Stimulated activated CD4-positive, alpha-beta T cell treated with anti-CD3 and anti-CD28 coated beads, Interleukin-15, amount 100 ng/mL, for 1 hour (primary cell): ENCODE measurements at places on chromosomes 2 and 18.

DNA sequence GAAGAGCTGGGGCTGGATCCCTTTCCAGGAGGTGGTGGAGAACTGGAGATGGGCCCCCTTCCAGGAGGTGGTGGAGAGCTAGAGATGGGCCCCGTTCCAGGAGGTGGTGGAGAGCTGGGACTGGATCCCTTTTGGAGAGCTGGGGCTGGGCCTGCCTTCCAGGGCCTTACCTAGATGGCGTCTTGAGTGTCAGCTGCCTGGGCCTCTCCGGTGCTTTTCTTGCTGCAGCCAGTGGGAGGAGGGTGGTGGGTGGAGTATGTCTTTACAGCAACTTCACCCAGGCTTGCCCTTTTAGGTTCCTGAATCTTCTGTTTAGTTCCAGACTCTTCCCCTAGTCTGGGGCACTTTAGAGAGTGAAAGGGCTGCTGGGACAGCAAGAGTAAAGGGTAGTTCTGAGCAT is 19.1 kb upstream of the TXNDC2 start:
- no peak for DNase-seq

- no peak for DNase-seq
Observed at GRCh38 chr2:77519888-77520506, 2.2 kb downstream of the LRRTM4 start.

GRCh38 chr18:75654386-75654785 is 226.9 kb upstream of the SMIM21 start:
- DNase-seq = no peak

GRCh38 chr2:212913640-212914306 is 237.6 kb downstream of the IKZF2 start:
- no peak for DNase-seq

DNA sequence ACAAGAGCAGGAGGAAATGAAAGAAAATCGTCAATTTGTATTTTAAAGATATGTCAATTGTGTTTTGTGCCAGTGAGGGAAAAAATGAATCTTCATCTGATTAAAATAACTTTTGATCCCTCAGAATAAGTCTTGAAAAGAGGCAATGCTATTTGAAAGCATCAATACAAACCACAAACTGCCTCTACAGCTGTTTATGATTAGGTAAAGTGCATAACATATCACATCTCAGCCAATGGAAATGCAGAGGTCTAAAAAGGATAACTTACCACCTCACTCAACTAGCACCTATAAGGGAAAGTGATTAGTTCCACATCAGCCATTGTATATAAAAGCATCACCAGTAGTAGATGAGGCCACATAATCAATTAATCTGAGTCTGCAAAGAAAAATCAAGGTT is 492.2 kb upstream of the CDH2 start:
- DNase-seq = no peak

DNA sequence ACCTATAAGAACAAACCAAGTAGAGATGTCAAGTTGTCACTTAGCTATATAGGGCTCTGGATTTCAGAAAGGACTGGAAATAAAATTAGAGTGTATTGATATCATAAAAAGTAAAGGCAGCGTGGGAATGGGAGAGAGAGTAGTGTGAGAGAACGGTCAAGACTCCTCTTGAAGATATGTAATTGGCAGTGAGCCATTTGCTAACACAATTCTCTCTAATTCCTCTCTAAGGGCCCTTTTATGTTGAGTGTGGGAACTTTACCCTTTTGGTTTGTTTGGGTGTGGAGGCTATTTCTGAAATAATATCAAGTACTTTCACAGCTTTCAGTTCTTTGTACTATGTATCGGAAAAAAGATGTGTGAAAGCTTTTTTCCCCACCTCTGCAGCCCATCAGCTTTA is 196.8 kb downstream of the LRRTM4 start:
- no peak for DNase-seq
